ENCODE measurements at places on chromosomes 7 and 10.

GRCh38 chr7:116494472-116494871 is 5.1 kb upstream of the CAV2 start:
- DNase-seq = no peak

GRCh38 chr10:62759599-62760175 is 44.8 kb upstream of the ADO start:
- DNase-seq = no peak

DNA sequence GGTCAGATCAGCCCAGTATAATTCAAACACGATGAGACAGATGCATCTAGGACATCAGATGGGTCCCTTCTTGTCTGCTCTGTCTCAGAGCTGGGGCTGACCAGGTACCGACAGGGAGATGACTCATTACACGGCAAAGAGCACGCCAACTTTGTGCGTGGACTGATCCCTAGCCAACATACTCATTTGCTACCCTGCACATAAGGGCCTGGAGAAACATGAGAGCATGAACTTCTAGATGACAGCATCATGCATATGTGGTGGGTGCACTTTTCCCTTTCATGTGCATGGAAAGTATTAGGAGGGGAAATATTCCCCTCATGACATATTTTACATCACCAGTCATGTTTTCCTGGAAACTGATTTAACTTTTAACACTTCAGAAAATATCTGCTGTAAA is 35.1 kb upstream of the NPVF start:
- no peak for DNase-seq

DNA sequence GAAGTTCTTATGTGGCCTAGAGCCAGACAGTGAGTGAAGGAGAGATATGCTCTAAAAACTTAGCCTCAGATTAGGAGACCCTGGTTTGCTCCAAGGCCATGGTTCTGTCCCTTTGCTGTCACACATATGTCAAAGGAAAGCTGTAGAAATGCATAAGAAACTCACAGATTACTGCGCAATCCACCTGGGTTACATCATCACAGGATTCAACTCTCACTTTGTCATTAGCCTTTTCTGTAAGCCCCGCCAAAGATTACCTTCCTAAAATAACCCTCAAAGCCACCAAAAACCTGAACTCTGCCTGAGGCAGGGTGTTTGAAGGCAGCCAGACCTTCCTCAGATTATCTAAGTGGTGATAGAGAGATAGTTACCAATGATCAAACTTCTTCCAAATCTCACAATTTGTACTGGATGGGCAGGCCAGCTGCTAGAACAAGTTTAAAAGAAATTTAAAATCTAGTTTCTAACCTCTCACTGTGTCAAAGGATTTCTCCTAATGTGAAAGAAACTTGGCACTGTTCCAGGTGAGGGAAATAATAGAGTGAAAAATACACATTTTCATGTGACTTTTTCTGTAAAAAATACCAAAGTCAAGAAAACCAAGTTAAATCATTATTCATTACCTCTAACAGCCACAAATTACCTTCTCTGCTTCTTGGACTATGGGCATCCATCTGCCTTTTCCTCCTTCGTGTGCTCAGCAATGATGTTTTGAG is 567.2 kb downstream of the SUGCT start:
- DNase-seq = no peak

- DNase-seq = no peak
Observed at GRCh38 chr7:29147821-29148220, 1.5 kb upstream of the CPVL start.

GRCh38 chr10:86413046-86413728 is 46.6 kb upstream of the GRID1 start:
- no peak for DNase-seq

- DNase-seq = no peak
Observed at GRCh38 chr10:29160150-29160617, 128.7 kb upstream of the LYZL1 start.

- no peak for DNase-seq
Observed at GRCh38 chr10:70145166-70145665, 1.3 kb downstream of the TYSND1 start.

DNA sequence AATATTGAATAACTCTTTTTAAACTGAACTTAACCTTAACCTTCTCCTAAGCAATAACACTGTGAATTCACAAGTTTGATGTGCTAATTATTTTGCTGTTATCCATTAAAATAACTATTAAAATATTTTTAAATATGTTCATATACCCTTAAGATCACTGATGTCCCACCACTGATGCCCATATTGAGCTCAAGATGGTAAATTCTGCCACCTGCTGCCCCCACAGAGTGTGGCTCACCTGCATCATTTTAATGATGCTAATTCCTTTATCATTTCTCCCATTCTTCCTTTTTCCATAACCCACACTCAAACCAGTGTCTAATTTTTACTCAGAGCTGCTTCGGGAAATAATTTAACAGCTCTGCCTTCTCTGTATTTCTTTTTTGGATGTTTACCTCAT is 82.3 kb upstream of the ARID5B start:
- no peak for DNase-seq

GRCh38 chr10:85362401-85362800 is 1004.2 kb downstream of the GRID1 start:
- no peak for DNase-seq

- no peak for DNase-seq
Observed at GRCh38 chr10:124429576-124429975, 10.9 kb upstream of the OAT start.

- DNase-seq = no peak
Observed at GRCh38 chr7:17709127-17709526, 231.2 kb downstream of the SNX13 start.

DNA sequence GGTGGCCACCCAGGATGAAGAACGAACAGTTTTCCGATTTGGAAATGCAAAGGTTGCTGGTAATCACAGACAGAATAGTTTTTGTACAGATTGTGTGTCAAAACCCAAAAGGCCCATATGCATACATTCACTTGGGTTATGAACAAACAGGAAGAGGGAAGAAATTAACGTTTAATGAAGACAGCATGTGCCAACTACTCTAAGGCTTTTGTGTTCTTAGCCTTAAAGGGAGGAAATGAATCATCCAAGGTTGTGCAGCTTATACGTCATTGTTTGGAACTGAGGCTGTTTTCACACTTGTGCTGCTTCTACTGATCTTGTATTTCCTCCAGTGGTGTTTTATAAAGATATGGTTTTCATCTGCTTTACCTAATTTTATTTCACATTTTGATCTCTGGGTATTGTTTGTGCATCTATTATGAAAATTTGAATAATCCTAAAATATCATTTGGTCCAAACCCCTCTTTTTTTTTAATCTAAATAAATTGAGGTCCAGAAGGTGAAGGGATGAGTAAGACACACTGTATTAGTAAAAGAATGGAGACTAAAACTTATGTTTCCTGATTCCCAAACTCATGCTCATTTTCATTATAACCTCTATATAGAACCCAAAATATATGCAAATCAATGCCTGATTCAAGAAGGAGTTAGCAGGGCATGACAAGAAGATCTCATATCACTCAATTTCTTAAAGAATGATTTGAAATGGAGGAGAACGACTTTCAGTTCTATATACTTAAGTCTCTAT is 373.1 kb downstream of the THSD7A start:
- no peak for DNase-seq

DNA sequence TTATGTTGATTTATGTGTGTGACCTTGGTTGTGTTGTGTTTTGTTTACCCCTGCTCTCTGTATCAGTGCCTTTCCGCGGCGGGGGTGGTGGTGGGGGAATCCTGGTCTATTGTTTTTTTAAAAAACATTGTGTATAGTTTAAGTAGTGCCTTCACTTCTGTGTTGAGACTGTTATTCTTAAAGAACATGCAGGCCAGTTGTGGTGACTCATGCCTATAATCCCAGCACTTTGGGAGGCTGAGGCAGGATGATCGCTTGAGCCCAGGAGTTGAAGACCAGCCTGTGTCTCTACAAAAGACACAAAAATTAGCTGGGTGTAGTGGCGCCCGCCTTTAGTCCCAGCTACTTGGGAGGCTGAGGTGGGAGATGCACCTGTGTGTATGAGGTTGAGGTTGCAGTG is 429.0 kb upstream of the LRGUK start:
- no peak for DNase-seq

- DNase-seq = no peak
Observed at GRCh38 chr10:6077071-6077675, 11.7 kb upstream of the RBM17 start.

DNA sequence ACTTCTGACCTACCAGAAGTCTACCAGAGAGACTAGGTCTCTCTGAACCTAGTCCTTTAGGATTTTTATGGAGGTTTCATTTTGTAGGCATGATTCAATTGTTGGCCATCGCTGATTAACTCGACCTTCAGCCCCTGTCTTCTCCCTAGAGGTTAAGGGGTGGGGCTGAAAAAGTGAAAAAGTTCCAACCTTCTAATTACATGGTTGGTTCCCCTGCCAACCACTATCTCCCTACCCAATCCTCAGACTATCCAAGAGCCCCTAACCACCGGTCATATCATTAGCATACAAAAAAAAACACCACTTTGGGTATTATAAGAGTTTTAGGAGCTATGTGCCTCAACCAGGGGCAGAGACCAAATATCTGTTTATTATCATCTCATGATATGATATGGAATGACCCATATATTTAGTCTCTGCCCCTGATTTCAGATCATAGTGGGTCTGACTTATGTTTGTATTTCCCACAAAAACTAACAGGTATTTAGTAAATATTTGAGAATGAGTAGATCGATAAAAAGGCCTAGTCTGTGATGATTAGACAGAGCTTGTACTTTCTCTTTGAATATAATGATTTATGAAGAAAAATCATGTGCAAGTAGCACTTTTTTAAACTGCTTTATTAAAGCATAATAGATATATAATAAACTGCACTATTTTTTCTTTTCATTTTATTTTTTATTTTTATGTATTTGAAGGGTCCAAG is 35.8 kb downstream of the DNAJC9 start:
- no peak for DNase-seq

GRCh38 chr10:10132009-10132408 is 885.7 kb upstream of the CELF2 start:
- DNase-seq = no peak

DNA sequence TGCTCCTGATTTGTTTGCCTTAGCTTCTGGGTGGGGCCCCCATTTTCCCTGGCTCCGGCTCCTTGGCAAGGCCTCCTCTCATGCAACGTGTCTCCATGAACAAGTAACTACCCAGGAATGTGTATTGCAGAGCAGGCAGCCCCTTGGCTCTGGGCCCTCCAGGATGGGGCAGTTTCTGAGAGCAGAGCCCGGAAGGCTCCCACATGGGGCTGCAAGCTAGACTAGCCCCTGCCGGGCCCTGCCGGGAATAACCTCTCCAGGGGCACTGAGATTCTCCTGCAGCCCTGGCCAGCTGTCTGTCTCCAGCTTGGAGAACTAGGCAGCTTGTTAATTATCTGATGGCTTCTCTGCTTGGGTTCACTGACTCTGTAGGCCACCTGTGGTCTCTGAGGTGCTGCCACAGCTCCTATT is 184.0 kb upstream of the INHBA start:
- no peak for DNase-seq

DNA sequence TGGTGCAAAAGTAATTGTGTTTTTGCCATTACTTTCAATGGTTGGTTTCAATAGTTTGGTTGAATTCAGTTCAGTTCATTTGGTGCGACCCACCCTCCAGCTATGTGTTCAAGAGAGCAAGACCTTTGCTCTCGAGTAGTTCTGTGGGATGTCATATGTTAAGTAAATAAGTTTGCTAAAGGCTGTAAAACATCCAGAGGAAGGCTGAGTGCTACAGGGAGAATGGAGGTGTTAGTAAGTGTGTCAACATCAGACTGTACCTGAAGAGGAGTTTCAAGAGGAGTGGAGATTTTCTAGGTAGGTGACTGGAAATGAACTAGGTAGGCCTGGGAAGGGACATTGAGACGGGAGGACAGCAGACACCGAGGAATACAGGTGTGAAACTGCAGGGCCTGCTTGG is 147.7 kb downstream of the SH2D4B start:
- no peak for DNase-seq

GRCh38 chr7:48299580-48300169 is 128.4 kb downstream of the ABCA13 start:
- no peak for DNase-seq

DNA sequence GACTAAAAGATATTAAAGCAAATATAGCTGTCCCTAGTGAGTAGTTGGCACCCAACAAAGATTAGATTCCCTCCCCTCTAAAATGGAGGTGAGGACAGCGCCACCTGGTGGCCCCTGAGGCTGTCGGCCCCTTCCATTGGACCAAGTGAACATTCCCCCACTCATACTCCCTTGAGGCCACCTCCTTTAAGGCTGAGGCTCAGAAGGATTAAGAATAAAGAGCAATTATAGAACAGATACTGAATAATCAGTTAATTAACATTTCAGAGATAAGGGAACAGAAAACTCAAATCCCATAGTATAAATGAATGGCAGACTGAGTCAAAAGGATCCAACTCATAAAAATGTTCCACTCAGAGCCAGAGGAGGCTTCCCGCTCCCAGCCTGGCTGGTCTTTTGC is 130.4 kb upstream of the GHITM start:
- DNase-seq = peak; percentile 0

DNA sequence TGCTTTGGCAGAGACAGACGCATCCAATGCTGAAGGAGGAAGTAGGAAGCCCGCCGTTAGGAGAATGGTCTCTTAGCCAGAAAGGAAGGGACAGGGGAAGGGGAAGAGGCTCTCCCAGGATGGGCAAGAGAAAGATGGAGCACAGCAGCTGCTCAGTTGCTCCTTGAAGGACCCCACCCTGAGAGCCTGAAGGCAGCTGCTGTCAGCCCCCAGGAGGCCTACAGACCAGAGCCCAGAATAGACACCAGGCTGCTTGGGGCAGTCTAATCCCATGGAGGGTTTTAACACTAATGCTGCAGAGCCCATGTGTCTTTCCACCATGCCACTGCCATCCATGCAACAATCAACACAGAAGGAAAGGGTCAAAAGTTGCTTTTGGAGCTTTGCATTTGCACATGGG is 3.5 kb upstream of the C7orf33 start:
- no peak for DNase-seq

DNA sequence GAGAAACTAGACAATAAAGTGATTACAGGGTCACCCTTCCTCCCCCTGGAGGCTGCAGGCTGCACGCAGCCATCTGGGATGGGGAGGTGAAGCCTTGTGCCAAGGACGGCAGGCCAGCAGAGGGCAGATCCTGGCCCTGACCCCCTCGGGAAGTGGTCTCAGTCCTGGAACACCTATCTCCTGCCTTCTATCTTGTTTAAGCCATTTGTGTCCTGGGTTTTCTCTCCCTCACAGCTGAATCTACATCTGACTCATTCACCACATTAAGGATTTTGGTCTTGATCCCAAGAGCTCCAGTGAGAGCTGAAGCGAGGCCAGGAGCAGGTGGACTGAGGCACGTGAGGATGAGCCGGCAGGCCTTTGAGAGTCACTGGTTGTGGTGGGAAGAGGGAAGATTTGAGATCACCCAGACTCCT is 16.4 kb upstream of the PARP12 start:
- no peak for DNase-seq

- DNase-seq = no peak
Observed at GRCh38 chr10:78913219-78914059, 155.3 kb upstream of the ZMIZ1 start.
